T-cell (primary cell): ENCODE measurements at places on chromosomes 1 and 21.

GRCh38 chr1:54158071-54158470 is 5.3 kb upstream of the CDCP2 start:
- no peak overlapping the region for H3K4me3 ChIP-seq
- H3K4me1 ChIP-seq, result no peaks in the 10 kb centered on the region
- H3K27me3 ChIP-seq, result no peaks in the 10 kb centered on the region

DNA sequence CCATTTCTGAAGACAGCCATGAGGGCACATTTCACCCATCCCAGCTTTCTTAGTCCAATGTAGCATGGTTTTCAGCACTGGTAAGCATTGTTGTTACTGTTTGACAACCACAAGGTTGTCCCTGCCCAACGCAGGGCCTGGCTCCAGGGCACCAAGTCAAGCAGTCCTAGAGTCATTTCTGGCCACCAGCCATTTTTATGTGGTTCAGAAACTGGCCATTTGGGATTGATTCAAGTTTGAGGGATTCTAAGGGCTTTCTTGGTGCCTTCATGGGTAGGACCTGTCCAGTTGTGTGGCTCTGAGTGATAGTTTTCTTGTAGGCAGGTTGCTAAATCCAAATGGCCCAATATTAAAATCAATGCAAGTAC is 535.4 kb upstream of the USP24 start:
- no peaks in the 10 kb centered on the region for H3K4me1 ChIP-seq
- no peak overlapping the region for H3K4me3 ChIP-seq
- H3K36me3 ChIP-seq, result no peaks in the 10 kb centered on the region
- peaks cover 2% of the 10 kb centered on the region for H3K27me3 ChIP-seq

DNA sequence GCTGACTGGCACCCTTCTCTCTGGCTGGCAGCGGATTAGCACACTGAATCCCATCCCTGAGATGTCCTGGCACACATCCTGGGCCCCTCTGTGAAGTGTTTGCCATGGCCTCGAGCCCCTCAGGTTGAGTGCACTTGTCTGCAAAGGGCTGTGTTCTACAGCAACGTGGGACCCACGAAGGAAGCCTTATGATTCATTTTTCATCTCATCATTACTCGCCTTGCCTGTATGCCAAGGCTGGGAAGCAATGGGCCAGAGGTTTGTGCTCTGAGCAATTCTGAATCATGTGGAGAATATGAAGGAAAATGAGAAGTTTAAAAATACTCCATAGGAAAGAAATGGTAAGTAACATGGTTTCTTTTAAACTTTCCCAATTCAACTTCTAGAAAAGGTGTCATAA is 124.8 kb upstream of the LMO4 start:
- H3K4me1 ChIP-seq, result no peaks in the 10 kb centered on the region
- no peak for DNase-seq
- H3K27me3 ChIP-seq, result peaks cover 16% of the 10 kb centered on the region
- no peaks in the 10 kb centered on the region for H3K36me3 ChIP-seq
- H3K4me3 ChIP-seq, result no peak overlapping the region

- no peaks in the 10 kb centered on the region for H3K4me1 ChIP-seq
- no peaks in the 10 kb centered on the region for H3K27me3 ChIP-seq
- no peak overlapping the region for H3K4me3 ChIP-seq
- no peak for DNase-seq
- no peak overlapping the region for H3K27ac ChIP-seq
- no peaks in the 10 kb centered on the region for H3K36me3 ChIP-seq
Observed at GRCh38 chr21:21051109-21052055, 53.2 kb downstream of the NCAM2 start.

DNA sequence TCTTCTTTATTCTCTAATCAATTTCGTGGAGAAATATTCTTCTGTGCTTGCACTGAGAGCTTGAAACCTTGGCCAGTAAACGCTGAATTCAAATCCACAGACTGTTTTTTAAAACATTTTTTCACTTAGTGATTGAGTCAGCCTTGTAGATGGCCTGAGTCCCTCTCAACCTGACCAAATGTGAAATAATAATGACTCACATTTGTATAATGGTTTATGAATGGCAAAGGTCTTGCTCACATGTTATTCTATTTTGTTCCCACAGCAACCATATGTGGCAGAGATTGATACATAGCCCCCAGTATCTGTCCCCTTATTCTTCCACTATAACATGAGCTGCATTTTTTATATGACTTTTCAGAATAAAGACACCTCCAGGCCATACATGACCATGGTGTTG is 47.8 kb upstream of the CCDC190 start:
- no peaks in the 10 kb centered on the region for H3K36me3 ChIP-seq
- DNase-seq, result no peak
- no peaks in the 10 kb centered on the region for H3K27me3 ChIP-seq
- no peak overlapping the region for H3K27ac ChIP-seq
- no peak overlapping the region for H3K4me3 ChIP-seq

DNA sequence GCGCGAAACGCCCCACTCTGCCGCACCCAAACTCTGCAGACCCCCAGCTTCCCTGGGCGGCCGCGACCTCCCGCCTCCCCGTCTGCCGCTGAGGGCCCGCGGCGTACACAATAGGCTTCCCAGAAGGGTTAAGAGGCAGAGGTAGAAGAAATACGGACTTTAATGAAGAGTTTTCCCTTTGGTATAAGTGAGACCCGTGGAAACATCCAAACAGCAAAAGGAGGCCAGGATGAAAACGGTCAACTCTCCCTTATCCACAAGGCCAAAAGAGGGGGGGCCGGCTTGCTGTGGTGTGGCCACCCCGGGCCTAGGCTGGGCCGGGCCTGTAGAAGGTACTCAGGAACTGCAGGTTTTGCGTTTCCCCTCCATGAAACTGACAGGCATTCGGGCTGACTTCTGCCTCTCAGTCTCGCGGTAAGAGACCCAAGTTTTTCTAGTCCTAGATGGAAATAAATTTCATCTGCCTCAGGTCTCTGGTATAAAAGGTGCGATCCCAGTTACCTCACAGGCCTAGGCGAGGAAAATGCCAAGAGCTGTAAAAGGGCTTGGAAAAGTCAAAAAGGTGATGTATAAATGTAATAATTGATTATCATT is 671 bp upstream of the PYGO2 start:
- DNase-seq, result no peak
- H3K4me3 ChIP-seq, result peak overlapping the region; percentile 69
- peaks cover 20% of the 10 kb centered on the region for H3K36me3 ChIP-seq
- no peaks in the 10 kb centered on the region for H3K27me3 ChIP-seq
- H3K27ac ChIP-seq, result peak overlapping the region; percentile 75

GRCh38 chr1:246800756-246801155 is 76.5 kb downstream of the SCCPDH start:
- no peaks in the 10 kb centered on the region for H3K27me3 ChIP-seq
- no peak for DNase-seq
- no peaks in the 10 kb centered on the region for H3K36me3 ChIP-seq
- no peaks in the 10 kb centered on the region for H3K4me1 ChIP-seq
- H3K4me3 ChIP-seq, result no peak overlapping the region
